HFFc6 (cell line): ENCODE measurements at places on chromosomes 3 and 15. TPM values are rescaled to one million over a fixed set of nuclear protein-coding genes. Genes with fewer than 3 reads are reported as not detected.

GRCh38 chr15:80798911-80799310 lies 19.7 kb downstream of the CEMIP start:
- H3K27me3 ChIP-seq: peaks cover 3% of the 10 kb centered on the region
- H3K4me3 ChIP-seq: no peak overlapping the region
- peaks cover 3% of the 10 kb centered on the region; the same call in 1 of the 2 replicates for H3K36me3 ChIP-seq
- H3K27ac ChIP-seq: no peak overlapping the region

DNA sequence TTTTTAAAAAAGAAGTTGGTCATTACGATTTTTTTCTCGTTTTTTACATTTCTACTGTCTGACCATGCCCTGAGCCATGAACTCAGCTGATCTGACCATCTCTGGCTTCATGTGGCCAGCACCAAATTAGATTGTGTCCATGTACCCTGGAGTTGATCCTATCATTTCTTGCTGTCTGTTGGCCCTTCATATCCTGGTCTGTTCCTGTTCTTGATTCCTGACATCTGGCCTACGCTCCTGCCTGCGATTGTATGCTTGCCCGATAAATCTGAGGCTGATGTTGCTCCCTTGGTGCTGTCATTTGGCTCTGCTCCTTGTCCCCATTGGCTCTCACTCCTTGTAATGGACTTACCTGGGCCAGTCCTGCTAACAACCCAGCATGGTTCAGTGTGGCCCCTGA lies 89.8 kb upstream of the IGSF10 start:
- DNase-seq: no peak
- no peaks in the 10 kb centered on the region; the same call in 1 of the 2 replicates for H3K27me3 ChIP-seq
- no peak overlapping the region for H3K4me3 ChIP-seq
- no peaks in the 10 kb centered on the region for H3K36me3 ChIP-seq
- no peaks in the 10 kb centered on the region for H3K4me1 ChIP-seq

The GXYLT2 gene
- 2.8 to 4.0 TPM (median 3.7 TPM) in 3 replicates for total RNA-seq

DNA sequence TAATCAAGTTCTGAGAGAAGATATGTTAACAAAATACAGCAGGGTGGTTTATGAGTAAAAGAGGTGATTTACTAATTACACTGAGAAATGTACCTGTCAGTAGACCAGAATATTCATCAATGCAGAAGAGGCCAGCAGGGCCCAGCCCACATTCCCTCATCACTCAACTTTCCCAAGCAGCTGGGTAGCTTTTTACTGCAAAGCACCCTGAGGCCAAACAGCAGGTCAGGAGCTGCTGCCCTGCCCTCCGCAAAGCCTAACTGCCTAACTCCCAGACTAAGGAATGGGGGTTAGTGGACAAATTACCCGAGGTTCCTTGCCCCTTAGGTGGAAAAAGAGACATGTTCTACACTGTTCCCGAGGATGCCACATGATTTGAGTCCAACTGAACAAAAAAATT lies 108.2 kb downstream of the TBL1XR1 start:
- H3K27ac ChIP-seq: no peak overlapping the region
- DNase-seq: no peak
- peaks cover 34% of the 10 kb centered on the region for H3K36me3 ChIP-seq
- peaks cover 12% of the 10 kb centered on the region for H3K4me1 ChIP-seq
- H3K4me3 ChIP-seq: no peak overlapping the region
- no peaks in the 10 kb centered on the region for H3K27me3 ChIP-seq

- no peak for DNase-seq
- no peak overlapping the region for H3K27ac ChIP-seq
- H3K4me3 ChIP-seq: no peak overlapping the region
- no peaks in the 10 kb centered on the region; the same call in none of the 2 replicates for H3K27me3 ChIP-seq
These were observed 55.7 kb downstream of the SLC4A7 start for GRCh38 chr3:27428446-27428845.

The GOLGA8Q gene
- 0.39 TPM in 1 of 3 replicates, not detected in the others for total RNA-seq

The WDR72 gene
- total RNA-seq: not detected in 3 replicates

GRCh38 chr3:196754091-196754981 lies 14.7 kb downstream of the PAK2 start:
- H3K4me1 ChIP-seq: peaks cover 24% of the 10 kb centered on the region
- peaks cover 37% of the 10 kb centered on the region for H3K36me3 ChIP-seq
- H3K4me3 ChIP-seq: no peak overlapping the region
- DNase-seq: no peak

DNA sequence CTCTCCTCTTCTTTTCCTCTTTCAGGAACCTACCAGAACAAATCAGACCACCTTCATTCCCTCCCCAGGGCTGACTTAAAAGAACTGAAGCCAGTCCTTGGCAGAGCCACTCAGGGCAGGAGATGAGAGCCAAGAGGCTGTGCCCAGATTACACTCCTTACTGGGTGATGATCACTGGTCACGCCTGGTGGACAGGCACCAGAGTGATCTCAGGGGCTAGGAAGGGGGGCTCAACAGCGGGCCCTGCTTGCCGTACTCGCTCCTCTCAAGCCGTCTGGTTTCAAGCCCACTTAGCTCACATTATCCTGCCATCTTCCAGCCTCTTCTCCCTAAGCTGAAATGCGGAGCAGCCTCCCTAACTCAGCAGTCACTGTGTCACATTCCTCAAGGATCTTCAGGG lies 1.7 kb upstream of the FAH start:
- H3K36me3 ChIP-seq: peaks cover 9% of the 10 kb centered on the region
- H3K27ac ChIP-seq: no peak overlapping the region; the same call in 1 of the 2 replicates
- no peaks in the 10 kb centered on the region; the same call in 1 of the 2 replicates for H3K27me3 ChIP-seq
- DNase-seq: no peak
- H3K4me3 ChIP-seq: no peak overlapping the region

- no peaks in the 10 kb centered on the region for H3K36me3 ChIP-seq
- DNase-seq: no peak
- no peaks in the 10 kb centered on the region; the same call in 1 of the 2 replicates for H3K27me3 ChIP-seq
- no peaks in the 10 kb centered on the region for H3K4me1 ChIP-seq
- H3K4me3 ChIP-seq: no peak overlapping the region
These were observed 185.1 kb upstream of the SNTN start for GRCh38 chr3:63467392-63467791.

- no peak for DNase-seq
- H3K36me3 ChIP-seq: no peaks in the 10 kb centered on the region
- no peak overlapping the region for H3K27ac ChIP-seq
- no peaks in the 10 kb centered on the region for H3K4me1 ChIP-seq
These were observed 56.7 kb upstream of the CNTN4 start for GRCh38 chr3:2041931-2042330.

DNA sequence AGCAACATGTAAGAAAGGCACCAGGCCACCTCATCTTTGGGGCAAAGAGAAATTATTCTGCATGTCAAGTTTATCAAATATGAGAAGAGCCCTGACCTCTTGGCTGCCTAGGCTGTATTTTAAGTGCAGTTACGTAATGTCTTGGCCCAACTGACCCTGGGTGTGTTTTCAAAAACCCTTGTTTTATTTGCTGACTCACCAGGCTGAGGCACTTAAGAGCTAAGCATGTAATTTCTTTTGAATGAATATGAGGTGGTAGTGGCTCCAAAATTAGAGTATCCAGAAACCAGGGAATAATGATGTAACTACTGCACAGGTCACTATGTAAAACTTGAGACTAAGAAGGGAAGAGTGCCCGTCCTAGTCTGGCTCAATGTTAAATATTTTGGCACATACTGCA lies 24.3 kb downstream of the PGPEP1L start:
- H3K4me3 ChIP-seq: peak overlapping the region; percentile 22; the same call in 1 of the 2 replicates
- H3K27ac ChIP-seq: peak overlapping the region; percentile 61
- DNase-seq: peak; percentile 75
- peaks cover 34% of the 10 kb centered on the region for H3K4me1 ChIP-seq

GRCh38 chr3:141410408-141410807 lies 42.1 kb downstream of the ZBTB38 start:
- peak; percentile 56 for DNase-seq
- peak overlapping the region; percentile 49 for H3K4me3 ChIP-seq
- H3K27ac ChIP-seq: peak overlapping the region; percentile 97

- no peak for DNase-seq
- H3K27me3 ChIP-seq: peaks cover 23% of the 10 kb centered on the region
These were observed 58.1 kb downstream of the FEM1B start for GRCh38 chr15:68335655-68336054.
